SIG-M5 (cell line): ENCODE measurements at places on chromosomes 12 and 14.

GRCh38 chr12:50806176-50806575, 36.5 kb upstream of the TMPRSS12 start:
- DNase-seq = no peak

GRCh38 chr12:62436164-62436503, 30.5 kb upstream of the MON2 start:
- DNase-seq = no peak

- peak; percentile 50 for DNase-seq
Observed at GRCh38 chr14:24662753-24663152, 28.8 kb upstream of the GZMB start.

DNA sequence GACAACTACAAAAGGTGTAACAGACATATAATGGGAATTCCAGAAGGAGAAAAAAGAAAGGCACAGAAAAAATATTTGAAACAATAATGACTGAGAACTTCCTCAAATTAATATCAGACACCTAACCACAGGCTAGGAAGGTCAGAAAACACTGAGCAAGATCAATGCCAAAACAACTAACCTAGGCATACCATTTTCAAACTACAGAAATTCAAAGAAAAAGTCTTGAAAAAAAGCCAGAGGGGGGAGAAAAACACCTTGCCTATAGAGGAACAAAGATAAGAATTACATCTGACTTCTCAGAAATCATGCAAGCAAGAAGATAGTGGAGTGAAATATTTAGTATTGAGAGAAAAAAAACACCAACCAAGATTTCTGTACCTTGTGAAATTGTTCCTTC, 77.8 kb downstream of the RIN3 start:
- DNase-seq = no peak

- no peak for DNase-seq
Observed at GRCh38 chr12:118328486-118329330, 44.0 kb downstream of the TAOK3 start.

- no peak for DNase-seq
Observed at GRCh38 chr12:53749986-53750811, 1.6 kb downstream of the CISTR start.
